ENCODE measurements at places on chromosomes 7 and 10.

DNA sequence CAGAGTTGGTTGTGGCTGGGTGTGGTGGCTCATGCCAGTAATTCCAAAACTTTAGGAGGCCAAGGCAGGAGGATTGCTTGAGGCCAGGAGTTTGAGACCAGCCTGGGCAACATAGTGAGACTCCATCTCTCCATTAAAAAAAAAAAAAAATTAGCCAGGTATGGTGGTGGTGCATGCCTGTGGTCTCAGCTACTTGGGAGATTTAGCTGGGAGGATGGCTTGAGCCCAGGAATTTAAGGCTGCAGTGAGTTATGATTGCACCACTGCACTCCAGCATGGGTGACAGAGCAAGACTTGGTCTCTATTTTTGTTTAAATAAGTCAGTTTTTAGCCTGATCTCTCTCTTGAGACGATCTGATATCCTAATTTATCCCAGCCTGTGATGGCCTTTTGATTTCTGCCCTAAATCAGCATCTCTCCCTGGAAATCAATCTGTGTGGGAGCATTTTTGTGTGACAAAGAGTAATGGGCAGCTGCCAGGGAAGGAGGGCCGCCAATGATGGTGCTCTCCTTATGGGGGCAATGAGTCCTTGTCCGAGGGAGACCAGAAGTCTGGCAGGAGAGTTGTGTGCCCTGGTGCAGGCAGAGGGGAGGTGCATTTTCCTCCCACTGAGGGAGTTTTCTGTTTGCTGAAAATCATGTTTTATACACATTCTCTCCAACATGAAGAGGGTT lies 111.0 kb downstream of the NRP1 start:
- no peak for DNase-seq

DNA sequence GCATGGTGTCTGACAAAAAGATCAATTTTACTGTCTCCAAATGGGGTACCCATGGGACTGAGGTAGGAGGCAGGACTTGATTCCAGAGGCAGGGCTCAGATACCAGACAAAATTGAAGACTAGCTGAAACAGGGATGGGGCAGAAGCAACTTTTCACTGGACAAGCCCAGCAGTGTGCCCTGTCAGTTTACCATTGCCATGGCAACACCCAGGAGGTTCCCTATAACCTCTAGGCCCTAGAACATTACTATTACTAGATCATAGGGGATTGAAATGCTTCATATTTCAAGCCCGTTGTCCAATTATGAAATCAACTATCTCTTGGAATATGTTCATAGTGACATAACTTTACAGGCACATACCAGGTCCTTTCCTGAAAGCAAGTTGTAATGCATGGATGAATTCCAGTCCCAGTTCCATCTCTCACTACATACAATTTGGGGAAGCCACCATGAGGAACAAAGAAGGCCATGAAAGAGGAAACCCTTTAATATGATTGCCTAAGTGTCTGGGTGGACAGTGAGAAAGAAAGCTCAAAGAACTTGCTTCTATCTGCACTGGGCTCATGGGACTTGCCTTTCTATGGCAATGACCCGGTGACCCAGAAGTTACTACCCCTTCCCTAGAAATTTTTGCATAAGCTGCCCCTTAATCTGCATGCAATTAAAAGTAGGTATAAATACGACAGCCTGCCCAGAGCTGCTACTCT lies 557.9 kb downstream of the KCNMA1 start:
- DNase-seq = no peak

DNA sequence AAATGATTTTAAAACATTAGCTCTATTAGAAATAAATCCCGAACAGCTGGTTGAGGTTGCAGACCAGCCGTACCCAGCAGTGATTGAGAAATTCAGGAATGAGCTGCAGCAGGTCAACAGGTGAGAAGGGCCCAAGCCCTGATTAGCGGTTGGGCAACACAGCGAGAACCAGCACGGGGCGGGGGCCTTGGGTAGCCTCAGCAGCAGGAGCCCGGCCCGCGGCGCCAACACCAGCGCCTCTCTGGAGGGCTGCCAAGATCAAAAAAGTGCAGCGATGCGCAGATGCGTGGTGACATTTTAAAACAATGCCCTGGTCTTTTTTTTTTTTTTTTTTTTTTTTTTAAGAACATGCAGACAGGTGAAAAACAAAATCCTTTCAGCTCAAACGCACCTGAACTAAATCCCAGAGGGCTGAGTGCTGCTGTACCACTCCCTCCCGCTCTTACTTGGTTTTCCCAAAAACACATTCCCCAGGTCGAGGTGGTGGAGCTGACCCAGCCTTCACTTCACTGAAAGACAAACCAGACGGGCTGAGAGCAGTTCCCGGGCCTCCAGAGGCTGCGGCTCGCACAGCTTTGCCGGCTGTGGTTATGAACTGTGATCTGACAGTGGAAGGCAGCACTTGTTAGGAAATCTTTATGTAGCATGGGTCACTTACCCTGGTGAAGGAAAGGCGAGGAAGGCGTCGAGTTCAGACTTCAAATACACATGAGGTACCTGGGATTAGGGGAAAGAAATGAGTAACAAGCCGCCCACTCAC lies 579.4 kb downstream of the SDK1 start:
- no peak for DNase-seq

- no peak for DNase-seq
These were observed 6.3 kb downstream of the IQCE start for GRCh38 chr7:2564970-2565540.

DNA sequence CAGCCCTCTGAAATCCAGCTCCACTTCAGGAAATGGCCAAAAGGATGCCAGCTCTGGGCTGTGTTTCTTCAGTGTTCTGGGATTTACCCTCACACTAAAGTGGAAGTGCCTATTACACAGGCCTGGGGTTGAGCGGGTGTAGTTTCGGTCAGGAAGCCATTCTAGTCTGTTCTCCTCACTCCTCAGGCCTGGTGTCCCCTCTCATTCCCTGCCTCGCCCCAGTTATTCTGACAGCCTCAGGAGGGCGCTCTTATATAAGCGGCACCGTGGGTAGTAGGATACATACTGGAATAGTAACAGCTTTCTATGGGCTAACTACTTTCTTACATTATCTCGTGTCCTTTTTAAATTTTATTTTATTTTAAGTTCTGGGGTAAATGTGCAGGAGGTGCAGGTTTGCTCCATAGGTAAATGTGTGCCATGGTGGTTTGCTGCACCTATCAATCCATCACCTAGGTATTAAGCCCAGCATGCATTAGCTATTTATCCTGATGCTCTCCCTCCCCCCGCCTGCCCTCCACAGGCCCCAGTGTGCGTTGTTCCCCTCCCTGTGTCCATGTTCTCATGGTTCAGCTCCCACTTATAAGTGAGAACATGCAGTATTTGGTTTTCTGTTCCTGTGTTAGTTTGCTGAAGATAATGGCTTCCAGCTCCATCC lies 12.2 kb upstream of the LGI1 start:
- no peak for DNase-seq

GRCh38 chr7:16015981-16016380 lies 329.5 kb upstream of the MEOX2 start:
- no peak for DNase-seq

DNA sequence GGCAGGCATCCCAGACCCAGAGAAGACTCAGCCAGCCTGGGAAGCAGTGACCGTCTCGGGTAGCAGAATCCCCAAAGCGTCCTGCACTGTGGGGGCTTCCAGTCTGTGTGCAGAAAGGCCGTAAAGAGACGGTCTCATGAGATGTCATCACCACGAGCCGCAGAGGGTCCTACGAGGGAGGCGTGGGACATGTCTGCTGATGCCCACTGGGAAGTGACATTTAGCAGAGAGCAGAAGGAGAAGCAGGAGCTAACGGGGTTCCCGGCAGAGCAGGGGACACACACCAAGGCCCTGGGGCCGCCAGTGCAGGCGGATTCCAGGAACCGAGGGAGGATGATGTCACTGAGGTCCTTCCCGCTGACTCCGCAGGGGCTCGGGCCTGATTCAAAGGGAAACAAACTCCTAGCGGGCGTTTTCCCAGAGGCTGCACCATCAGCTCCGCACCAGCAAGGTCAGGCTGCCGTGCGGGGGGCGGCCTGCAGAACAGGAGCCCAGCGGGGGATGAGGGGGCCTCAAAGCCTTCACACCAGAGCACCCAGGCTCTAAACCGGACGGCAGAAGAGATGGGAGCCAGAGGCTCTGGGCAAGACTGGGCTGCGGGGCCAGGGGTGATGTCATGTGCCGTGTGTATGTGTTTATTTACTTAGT lies 85.4 kb upstream of the PDGFA start:
- no peak for DNase-seq

DNA sequence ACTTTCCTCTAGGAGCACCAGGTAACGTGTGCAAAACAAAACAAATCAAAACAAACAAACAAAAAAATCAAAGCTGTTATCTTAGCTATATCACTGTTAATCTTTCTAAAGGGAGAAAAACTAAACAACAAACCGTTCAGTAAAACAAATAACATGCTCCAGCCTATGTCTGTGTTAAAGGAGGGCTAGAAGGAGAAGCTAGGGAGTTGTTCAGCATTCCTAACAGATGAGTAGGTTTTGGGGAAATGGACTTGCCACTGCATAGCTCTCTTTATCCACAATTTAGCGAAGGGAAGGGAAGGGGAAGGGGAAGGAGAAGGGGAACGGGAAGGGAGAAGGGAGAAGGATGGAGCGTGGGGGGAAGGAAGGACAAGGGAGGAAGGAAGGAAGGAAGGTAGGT lies 134.2 kb upstream of the AKR1E2 start:
- DNase-seq = no peak

DNA sequence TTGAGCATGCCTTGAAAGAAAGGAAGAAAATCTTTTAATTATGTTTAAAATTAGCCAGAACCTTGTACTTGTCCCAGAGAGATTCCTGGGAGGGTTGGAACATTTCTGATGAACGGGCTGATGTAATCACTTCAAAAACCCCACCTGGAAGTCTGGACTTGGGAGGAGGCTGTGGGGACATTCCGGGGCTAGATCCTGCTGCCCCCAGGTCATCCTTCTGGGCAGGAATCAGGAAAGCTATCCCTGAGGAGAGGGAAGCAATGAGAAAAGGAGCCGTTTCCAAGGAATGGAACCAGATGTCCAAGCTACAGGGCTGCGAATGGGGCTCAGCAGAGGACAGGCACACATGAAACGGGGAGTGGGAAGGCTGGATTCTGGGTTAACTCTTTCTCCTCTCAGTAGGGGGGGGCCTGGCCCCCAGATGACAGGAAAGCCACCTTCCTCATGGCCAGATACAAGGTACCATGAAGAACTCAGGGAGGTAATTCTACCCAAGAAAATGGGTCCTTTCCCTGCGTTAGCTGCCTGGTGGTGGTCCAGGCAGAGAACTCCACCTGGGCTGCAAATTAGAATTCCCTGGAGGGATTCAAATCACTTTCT lies 280.1 kb downstream of the TCF7L2 start:
- no peak for DNase-seq

- DNase-seq = no peak
These were observed 659.3 kb downstream of the XPNPEP1 start for GRCh38 chr10:109264004-109264403.

- no peak for DNase-seq
These were observed 25.2 kb downstream of the CTBP2 start for GRCh38 chr10:125134916-125135770.

GRCh38 chr7:158581440-158582088 lies 6.1 kb downstream of the PTPRN2 start:
- no peak for DNase-seq

GRCh38 chr10:114070710-114071109 lies 27.0 kb downstream of the ADRB1 start:
- no peak for DNase-seq

GRCh38 chr7:47938574-47939165 lies 9.6 kb downstream of the PKD1L1 start:
- DNase-seq = no peak

GRCh38 chr7:94655126-94655847 lies 646 bp downstream of the SGCE start:
- no peak for DNase-seq

- peak; percentile 43 for DNase-seq
These were observed 20.3 kb upstream of the HECTD2 start for GRCh38 chr10:91389636-91390512.

- no peak for DNase-seq
These were observed 67.7 kb downstream of the DGKB start for GRCh38 chr7:14834883-14835282.

GRCh38 chr7:151704960-151705635 lies 171.8 kb downstream of the PRKAG2 start:
- no peak for DNase-seq

- no peak for DNase-seq
These were observed 50.4 kb upstream of the DDC start for GRCh38 chr7:50615519-50616080.

DNA sequence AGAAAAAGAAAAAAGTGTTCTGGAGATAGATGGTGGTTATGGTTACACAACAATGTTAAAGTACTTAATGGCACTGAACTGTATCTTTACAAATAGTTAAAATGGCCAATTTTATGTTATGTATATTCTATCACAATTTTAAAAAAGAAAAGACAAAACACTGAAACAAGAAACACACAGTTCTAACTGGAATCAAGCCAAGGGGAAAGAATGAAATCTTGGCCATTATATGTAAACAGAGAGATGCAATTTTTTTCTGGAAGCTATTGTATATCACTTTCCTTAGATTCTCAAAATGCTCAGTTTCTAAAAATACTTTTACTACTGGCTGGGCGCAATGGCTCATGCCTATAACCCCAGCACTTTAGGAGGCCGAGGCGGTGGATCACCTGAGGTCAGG lies 4.1 kb downstream of the COA1 start:
- no peak for DNase-seq

- DNase-seq = no peak
These were observed 2.4 kb downstream of the ALOX5 start for GRCh38 chr10:45376371-45376801.

GRCh38 chr10:19817231-19817933 lies 1.1 kb downstream of the PLXDC2 start:
- DNase-seq = no peak

DNA sequence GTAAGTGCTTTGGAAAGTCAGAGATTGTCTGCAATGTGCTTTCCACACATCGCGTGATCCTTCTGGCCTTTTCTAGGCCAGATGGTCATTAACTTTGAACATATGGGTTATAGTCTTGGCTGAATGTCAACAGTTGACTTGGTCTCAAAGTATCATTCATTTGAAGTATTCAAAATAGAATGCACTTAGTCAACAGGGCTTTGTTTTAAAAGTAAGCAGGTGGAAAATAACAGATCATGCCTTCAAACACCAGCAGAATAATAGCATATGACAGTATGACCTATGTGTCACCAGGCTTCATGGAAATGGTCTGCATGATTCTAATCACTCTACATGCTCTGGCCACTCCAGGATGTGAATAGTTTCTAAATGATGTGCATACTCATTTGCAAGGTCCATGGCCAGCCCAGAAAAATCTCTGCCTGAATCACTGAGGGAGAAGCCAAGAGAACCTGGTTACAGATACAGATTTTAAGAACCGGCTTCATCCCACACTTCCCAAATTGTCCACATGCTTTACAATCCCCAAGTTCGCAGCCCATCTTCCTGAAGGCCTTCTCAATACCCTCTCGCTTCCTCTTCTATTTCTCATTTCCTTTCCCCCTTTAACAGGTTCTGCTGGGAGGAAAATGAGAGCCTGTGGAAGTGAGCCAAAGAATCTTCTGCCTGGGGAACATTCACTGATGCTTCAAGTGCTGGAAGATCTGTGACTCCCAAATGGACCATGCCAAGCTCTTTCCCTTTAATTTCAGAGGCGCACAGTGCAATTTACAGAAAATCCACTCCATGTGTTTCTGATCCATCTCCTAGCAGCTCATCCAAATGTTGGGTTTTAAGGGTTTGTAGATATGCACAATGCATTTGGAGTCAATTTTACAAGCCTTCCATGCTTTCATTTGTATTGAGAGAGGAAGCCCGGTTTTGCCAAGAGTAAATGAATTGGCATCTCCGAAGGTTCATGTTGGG lies 122.8 kb upstream of the GDF10 start:
- DNase-seq = no peak

GRCh38 chr10:60652628-60653027 lies 125.7 kb upstream of the CDK1 start:
- no peak for DNase-seq

GRCh38 chr7:151379193-151379520 lies 30.7 kb downstream of the WDR86 start:
- DNase-seq = no peak
